ENCODE measurements at places on chromosomes 16 and 17.

DNA sequence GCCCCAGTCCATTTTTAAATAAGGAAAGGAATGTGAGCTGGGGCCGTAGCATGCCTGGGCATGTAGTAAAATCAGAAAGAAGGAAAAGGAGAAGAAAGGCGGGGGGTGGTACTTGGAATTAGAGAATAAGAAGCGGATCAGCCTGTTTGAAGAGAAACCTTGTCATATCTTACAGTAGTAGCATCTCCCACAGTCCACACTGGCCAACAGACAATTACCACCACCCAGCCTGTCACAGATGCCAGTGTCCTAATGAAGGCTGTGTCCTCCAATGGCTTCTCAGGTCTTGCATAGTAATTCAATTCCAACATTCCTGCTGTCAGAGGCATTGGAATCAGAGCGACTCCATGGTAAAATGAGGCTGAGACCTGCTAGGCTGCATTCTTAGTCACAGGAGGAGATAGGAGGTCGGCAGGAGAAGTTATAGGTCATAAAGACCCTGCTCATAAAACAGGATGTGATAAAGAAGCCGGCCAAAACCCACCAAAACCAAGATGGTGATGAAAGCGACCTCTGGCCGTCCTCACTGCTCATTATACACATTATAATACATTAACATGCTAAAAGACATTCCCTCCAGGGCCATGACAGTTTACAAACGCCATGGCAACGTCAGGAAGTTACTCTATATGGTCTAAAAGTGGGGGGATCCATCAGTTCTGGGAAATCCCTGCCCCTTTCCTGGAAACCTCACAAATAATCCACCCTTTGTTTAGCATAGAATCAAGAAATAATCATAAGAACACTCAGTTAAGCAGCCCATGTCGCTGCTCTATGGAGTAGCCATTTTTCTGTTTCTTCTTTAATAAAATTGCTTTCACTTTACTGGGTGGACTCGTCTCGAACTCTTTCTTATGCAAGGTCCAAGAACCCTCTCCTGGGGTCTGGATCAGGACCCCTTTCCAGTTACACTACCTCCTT, 9.6 kb upstream of the AKAP10 start:
- DNase-seq: no peak

- peak; percentile 75 for DNase-seq
Observed at GRCh38 chr16:11640987-11641817, 27.1 kb upstream of the SNN start.

- DNase-seq: no peak
Observed at GRCh38 chr17:7174603-7175326, 4.4 kb downstream of the ASGR1 start.

GRCh38 chr16:53083119-53083518, 28.3 kb downstream of the CHD9 start:
- no peak for DNase-seq

DNA sequence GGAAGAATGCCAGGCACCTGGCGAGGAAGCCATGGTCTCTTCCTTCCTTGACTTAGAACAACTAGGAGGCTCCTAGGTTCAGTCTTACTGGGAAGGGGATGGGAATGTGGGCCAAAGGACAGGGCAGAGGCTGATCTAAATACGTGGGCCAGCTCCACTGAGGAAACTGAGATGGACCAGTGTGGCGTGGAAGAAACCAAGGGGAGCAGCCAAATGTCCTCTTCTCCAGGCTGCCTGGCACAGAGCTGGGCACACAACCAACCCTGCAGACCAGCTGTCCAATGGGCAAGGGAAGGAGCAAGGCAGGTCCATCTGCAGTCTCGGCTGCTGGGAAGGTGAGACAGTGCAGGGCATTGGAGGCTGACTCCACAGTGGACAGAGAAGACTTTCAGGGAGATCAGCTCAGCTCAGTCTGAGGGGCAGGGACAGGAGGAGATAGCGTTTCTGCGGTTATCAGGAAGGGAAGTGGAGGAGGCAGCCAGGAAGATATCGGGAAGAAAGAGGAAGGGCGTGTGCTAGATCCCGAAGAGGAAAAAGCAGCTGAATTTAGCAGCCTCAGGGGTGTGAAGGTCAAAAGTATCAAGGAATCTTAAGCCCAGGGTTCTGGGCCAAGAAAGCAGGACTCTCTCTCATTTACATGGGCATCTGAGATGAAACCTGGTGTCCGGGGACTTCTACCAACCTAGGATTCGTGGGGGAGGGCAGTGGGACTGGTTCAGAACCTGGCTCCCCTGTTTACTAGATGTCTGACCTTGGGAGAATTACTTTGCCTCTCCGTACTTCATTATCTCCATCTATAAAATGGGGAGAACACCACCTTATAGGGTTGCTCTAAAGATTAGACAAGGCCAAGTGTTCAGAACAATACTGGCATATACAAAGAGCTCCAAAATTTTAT, 1.8 kb downstream of the KIFC3 start:
- DNase-seq: no peak

DNA sequence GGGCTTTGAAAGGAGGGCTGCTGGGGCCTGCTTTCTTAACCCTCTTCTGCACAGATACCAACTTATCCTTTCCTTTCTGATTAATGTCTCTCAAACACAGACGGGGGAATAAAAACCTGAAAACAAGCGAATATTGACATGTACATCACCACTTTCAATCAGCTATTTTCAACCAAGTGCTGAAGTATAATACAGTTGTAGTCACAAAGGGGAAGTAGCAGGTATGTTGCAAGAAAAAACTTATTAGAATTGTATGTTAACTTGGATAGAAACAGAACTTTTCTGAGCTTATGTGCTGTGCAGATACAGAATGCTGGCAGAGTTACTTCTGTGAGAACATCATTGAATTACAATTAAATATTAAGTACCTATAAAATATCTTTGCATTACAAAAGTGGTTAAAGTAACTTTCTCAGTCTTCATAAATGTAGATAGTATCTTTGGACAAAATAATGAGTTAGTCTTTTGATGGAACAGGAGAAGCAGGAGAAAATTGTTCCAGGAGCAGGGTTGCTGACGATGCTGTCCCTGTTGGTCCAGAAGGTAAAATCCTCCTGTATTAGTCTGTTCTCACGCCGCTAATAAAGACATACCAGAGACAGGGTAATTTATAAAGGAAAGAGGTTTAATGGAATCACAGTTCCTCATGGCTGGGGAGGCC, 59.5 kb downstream of the RPTOR start:
- DNase-seq: no peak

DNA sequence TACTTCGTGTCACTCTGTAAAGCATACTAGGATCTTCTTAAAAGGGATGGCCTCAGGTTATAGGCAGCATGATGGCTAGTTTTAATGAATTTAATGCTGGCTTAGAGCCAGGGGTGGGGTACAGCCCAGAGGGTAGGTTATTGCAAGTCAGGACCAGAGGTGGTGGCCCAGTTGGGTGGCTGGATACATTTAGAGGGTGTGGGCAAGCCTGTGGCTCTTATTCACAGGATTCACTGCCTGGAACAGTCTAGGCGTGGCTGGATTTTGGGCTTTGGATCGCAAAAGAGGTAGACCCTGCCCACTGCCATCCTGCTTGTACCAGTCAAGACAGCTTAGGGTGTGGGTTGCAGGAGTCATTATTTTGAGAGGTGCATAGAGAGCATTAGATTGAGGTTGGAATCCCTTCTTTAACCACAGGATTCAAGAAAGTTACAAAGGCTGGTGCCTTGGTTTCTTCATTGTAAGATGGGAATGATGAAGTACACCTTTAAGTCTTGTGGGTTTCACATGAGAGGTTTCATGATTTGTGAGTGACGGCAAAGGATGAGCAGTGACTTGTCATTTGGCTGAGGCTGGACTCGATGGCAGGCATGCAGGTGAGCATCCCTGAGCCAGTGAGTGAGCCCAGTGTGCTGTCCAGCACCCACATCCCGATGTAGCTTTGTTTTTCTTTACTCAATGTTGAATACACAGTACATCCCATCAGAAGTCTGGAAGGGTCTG, 85.2 kb downstream of the KSR1 start:
- DNase-seq: no peak

GRCh38 chr16:14476183-14476582, 153.9 kb downstream of the PARN start:
- DNase-seq: no peak

GRCh38 chr17:56947741-56948140, 13.1 kb downstream of the COIL start:
- no peak for DNase-seq
